ENCODE measurements at places on chromosomes 3 and 15. TPM values are rescaled to one million over a fixed set of nuclear protein-coding genes. Genes with fewer than 3 reads are reported as not detected.
A peak's percentile ranks its signal among the peaks of the same experiment; 100 is the strongest.

SLC6A11 gene
- not detected for total RNA-seq

CLEC3B gene
- 68.4 TPM for total RNA-seq

BFSP2 gene
- total RNA-seq = not detected

TRPM1 gene
- not detected for total RNA-seq

DNA sequence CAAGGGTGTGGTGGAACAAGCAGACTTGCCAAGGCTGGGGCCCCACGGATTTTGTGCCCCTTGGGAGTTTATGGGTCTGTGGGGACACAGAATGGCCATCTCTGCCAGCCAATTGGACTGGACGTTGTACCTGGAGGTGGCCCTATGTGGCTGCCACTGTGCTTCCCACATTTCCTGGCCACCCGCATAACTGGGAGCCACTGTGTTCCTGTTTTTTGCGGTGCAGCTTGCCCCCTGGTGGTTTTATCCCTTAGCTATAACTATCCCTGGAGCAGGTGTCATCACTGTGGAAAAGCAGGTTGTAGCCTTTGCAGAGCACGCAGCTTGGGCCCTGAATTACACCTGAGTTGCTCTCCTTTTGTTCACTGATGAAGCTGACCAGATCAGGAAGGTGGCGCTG is 306.3 kb downstream of the ZPLD1 start:
- no peak overlapping the region for H3K27ac ChIP-seq
- no peaks in the 10 kb centered on the region for H3K4me1 ChIP-seq
- DNase-seq = no peak
- H3K27me3 ChIP-seq = no peaks in the 10 kb centered on the region

GRCh38 chr3:57892423-57892822 is 115.8 kb upstream of the FLNB start:
- H3K36me3 ChIP-seq = no peaks in the 10 kb centered on the region
- H3K27me3 ChIP-seq = no peaks in the 10 kb centered on the region
- H3K4me3 ChIP-seq = no peak overlapping the region

- peaks cover 8% of the 10 kb centered on the region for H3K27me3 ChIP-seq
- no peaks in the 10 kb centered on the region for H3K36me3 ChIP-seq
- peak overlapping the region; percentile 87 for H3K27ac ChIP-seq
- no peaks in the 10 kb centered on the region for H3K4me1 ChIP-seq
- DNase-seq = no peak
Measured at GRCh38 chr15:95327661-95328060, 1002.8 kb upstream of the NR2F2 start.

GRCh38 chr3:150371741-150372254 is 36.3 kb upstream of the TSC22D2 start:
- no peaks in the 10 kb centered on the region for H3K27me3 ChIP-seq
- peak; percentile 62 for DNase-seq
- peaks cover 20% of the 10 kb centered on the region for H3K4me1 ChIP-seq
- H3K36me3 ChIP-seq = no peaks in the 10 kb centered on the region

- H3K27ac ChIP-seq = no peak overlapping the region
- no peaks in the 10 kb centered on the region for H3K27me3 ChIP-seq
- no peak overlapping the region for H3K4me3 ChIP-seq
- H3K36me3 ChIP-seq = no peaks in the 10 kb centered on the region
- no peaks in the 10 kb centered on the region for H3K4me1 ChIP-seq
Measured at GRCh38 chr3:132004571-132004970, 30.2 kb downstream of the CPNE4 start.

GRCh38 chr3:44989636-44990373 is 13.8 kb downstream of the EXOSC7 start:
- peaks cover 36% of the 10 kb centered on the region for H3K4me1 ChIP-seq
- H3K27me3 ChIP-seq = no peaks in the 10 kb centered on the region
- no peak overlapping the region for H3K4me3 ChIP-seq
- H3K36me3 ChIP-seq = peaks cover 9% of the 10 kb centered on the region
- peak; percentile 79 for DNase-seq

DNA sequence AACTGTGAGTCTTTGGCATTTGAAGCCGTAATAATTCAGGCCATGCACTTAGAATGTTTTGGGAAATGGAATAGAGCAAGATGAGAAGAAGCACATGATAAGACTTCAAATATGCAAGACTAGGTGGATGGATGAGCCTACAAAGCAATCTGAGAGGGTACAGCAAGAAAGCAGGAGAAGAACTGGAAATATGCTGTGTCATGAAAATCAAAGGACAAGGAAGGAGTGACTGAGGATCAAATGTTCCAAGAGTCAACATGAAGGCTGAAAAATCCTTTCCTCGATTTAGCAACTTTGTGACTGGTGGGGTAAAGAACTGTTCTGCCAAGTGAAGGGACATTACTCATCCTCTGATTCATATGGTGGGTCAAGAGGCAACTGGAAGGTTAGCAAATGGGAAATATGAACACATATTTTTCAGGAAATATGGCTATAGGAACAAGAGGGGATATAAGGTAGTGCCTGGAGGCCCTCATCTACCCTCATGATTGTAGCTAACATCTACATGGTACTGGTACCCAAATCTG is 803.7 kb upstream of the ARRDC4 start:
- H3K27ac ChIP-seq = no peak overlapping the region
- no peaks in the 10 kb centered on the region for H3K4me1 ChIP-seq
- no peaks in the 10 kb centered on the region for H3K27me3 ChIP-seq

GRCh38 chr3:127734754-127735473 is 62.2 kb downstream of the ABTB1 start:
- H3K4me1 ChIP-seq = peaks cover 10% of the 10 kb centered on the region
- DNase-seq = no peak
- H3K27me3 ChIP-seq = no peaks in the 10 kb centered on the region

GRCh38 chr3:34856081-34856947 is 783.0 kb upstream of the ARPP21 start:
- H3K27ac ChIP-seq = no peak overlapping the region
- no peak for DNase-seq
- H3K4me1 ChIP-seq = no peaks in the 10 kb centered on the region
- H3K36me3 ChIP-seq = no peaks in the 10 kb centered on the region
- H3K27me3 ChIP-seq = no peaks in the 10 kb centered on the region

DNA sequence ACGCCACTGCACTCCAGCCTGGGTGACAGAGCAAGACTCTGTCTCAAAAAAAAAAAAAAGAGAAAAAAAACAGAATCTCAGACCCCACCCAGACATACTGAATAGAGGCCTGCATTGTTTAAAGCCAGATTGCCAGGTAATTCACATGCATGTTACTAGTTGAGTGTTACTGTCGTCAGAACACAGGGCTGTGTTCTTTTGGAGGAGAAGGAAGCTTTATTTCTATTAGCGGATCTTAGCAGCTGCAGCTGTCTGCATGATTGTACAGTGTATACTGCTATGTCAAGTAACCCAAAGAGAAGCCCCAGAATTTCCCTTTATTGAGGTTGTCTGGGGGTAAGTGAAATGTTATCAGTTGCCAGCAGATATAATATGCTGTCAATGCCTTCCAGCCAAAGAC is 496.6 kb upstream of the NAALADL2 start:
- H3K4me3 ChIP-seq = no peak overlapping the region
- H3K4me1 ChIP-seq = no peaks in the 10 kb centered on the region
- no peak overlapping the region for H3K27ac ChIP-seq
- DNase-seq = no peak
- no peaks in the 10 kb centered on the region for H3K27me3 ChIP-seq

GRCh38 chr3:113258361-113258760 is 47.0 kb downstream of the BOC start:
- DNase-seq = no peak
- no peak overlapping the region for H3K27ac ChIP-seq
- H3K4me3 ChIP-seq = no peak overlapping the region
- peaks cover 7% of the 10 kb centered on the region for H3K4me1 ChIP-seq
- no peaks in the 10 kb centered on the region for H3K27me3 ChIP-seq

DNA sequence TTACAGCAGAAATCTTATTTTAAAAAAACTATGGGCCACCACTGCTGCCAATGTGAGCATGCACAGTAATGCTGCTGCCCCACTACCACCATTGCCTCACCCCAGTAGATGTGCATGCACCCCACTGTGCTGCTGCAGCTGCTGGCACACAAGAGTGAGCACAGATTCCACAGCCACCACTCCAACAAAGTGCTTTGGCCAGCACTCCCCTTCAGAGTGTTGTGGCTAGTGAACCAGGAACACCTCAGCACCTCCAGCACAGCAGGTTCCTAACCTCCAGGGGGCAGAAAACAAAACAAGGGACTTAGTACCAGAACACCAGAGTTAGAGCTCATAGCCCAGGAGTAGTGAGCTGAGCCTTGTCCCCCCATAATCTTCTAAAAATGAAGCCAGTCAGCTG is 629.6 kb downstream of the PYDC2 start:
- H3K27me3 ChIP-seq = no peaks in the 10 kb centered on the region
- H3K4me3 ChIP-seq = no peak overlapping the region
- H3K4me1 ChIP-seq = no peaks in the 10 kb centered on the region
- DNase-seq = no peak

Measured in adrenal gland (tissue), 19 donors.